ENCODE measurements at places on chromosomes 2 and 18.

GRCh38 chr2:165528691-165529090, 59.2 kb downstream of the CSRNP3 start:
- no peak for DNase-seq

- DNase-seq, result no peak
Measured at GRCh38 chr2:128535953-128536352, 217.3 kb upstream of the HS6ST1 start.

- no peak for DNase-seq
Measured at GRCh38 chr2:86632672-86633071, 9.0 kb upstream of the RNF103 start.

DNA sequence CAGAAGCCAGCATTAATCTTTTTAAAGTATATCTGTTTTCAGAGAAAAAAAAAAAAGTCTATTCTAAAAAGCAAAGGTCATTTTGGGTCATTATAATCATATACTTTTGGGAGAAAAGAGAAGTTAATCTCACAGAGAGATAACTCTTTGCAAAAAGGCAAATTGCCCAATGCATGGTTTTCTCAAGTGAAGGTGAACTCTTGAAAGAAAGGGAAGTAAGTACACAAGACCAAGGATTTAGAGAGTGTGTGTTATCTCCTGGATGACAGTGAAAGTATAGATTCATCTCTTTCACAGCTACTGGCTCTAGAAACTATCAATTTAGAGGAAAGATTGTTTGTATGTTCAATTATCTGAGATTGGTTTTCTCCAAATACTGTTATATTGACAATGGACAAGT, 151.4 kb downstream of the CD8B2 start:
- DNase-seq, result no peak

- DNase-seq, result no peak
Measured at GRCh38 chr2:137175246-137175645, 409.9 kb downstream of the THSD7B start.

DNA sequence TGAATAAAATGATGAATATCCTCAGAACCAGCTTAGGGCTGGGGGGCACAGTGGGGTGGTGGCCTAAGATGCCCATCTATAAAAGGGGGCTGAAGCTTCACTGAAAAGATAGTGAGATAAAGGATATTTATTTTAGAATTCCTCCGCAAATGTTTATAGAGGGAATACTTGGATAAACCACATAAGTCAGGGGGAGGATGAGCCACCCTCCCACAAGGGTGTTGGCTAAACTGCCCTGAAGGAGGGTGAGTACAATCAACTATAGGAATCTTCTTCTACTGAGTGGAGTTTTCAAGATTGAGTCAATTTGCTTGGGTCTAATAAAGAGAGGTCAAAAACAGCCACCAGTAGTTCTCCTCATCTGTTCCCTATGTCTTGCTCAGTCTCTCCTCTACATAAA, 114.5 kb upstream of the TANK start:
- no peak for DNase-seq

Data from CD8-positive, alpha-beta memory T cell (primary cell).